ENCODE measurements at places on chromosomes 12 and 14. TPM values are rescaled to one million over a fixed set of nuclear protein-coding genes. Genes with fewer than 3 reads are reported as not detected.

RNASE7 gene
- total RNA-seq, result 0.97 TPM

DNA sequence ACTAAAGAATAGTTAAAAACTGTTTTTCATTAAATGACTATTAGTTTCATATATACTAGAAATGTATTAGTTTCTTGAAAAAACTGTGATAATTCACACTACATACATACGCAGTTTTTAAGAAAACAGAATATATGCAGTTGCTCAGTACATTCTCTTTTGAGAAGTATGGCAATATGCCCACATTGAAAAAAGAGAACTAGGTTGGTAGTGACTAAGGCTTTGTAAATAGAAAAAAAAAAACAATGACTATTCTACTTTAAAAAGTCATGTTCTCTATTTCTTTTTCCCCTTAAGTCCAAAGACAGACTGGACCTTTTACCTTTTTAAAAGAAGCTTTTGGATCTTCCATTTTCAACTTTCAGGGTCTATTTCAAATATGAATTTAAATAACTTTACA is 25.0 kb downstream of the SNX6 start:
- DNase-seq, result no peak

GRCh38 chr12:57355734-57356133 is 75.1 kb downstream of the R3HDM2 start:
- no peak for DNase-seq

GRCh38 chr12:103085541-103085940 is 128.1 kb downstream of the ASCL1 start:
- no peak for DNase-seq

DNA sequence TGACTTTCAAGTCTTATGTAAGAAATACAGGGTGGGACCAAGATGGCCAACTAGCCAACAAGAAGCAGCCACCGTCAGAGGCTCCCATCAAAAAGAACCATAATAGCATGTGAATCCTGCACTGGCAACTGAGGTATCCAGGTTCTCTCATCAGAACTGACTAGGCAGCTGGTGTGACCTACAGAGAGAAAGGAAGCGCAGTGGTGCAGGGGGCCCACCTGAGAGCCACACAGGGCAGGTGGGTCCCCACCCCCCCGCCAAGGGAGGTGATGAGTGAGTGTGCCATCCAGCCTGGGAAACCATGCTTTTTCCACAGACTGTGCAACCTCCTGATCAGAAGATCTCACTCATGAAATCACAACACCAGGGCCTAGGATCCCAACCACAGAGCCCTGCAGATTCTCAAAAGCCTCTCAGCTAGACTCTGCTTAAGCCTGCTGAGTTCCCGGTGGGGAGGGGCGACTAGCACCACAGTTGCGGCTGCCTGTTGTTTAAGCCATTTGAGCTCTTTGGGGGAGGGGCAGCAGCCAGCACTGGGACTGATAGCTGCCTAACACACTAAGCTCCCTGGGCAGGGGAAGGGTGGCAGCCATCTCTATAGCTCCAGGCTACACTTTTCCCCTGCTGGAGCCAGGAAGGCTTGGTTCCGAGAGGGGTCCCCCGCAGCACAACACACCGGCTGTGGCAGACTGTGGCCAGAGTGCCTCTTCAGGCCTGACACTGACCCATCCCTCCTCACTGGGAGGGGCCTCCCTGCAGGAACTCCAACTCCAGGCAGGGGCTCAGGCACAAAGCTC is 75.3 kb downstream of the GARIN6 start:
- DNase-seq, result no peak

PGF gene
- total RNA-seq, result 42.3 TPM

- DNase-seq, result no peak
These were observed 88.1 kb upstream of the CPSF6 start for GRCh38 chr12:69151254-69151764.

- no peak for DNase-seq
These were observed 186.8 kb downstream of the CEP128 start for GRCh38 chr14:80754696-80755095.

DNA sequence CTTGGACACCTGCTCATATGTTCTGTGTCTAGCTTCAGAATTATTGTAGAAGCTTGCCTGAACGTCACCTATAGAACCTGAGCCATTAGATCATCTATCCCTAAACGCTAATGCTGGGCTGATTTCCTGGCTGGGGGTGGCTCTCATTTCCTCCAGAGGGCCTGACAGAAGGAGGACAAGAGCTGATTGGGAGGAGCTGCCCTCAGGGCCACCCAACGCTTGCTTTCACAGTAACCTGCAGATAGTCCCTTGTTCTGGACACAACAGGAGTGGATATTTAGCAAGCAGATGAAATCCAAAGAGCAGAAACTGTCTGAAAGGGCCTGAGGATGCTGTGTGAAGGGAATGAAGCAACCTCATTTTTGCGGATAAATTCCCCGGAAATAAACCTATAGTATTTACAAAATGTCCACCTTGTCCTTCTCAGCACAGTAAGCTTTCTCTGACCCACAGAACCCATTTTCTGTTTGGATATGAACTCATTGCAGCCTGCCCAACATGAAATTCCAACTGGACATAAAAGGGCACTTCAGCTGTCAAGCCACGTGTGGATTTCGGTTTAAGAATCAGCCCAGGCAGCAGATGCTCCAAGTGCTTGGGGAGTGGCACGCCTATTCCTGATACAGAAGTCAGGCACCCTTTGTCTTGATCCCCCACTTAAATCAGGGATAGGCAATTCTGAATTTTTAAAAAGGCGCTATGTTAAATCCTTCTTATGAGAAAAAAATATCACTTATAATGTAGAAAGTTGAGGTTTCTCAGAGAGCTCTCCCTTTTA is 32.8 kb upstream of the TUBA1C start:
- DNase-seq, result no peak

- no peak for DNase-seq
These were observed 30.6 kb downstream of the ITPK1 start for GRCh38 chr14:93084866-93085857.

DNA sequence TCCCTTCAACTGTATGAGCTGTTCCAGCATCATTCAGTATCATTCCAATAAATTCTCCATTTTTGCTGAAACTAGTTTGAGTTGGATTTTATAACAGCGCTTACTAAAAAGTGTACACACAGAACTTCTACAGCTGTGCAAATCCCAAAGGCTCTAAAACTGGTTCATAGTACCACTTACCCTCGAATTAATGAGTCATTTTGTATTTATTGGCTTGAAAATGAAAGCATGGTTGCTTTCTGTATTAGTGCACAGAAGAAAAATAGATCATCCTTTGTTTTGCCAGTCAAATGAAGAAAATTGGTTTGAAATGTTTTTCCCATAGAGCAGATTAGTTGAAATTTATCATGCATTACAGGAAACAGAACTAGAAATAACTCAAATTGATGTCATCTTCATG is 268.3 kb upstream of the CPNE8 start:
- DNase-seq, result no peak

DNA sequence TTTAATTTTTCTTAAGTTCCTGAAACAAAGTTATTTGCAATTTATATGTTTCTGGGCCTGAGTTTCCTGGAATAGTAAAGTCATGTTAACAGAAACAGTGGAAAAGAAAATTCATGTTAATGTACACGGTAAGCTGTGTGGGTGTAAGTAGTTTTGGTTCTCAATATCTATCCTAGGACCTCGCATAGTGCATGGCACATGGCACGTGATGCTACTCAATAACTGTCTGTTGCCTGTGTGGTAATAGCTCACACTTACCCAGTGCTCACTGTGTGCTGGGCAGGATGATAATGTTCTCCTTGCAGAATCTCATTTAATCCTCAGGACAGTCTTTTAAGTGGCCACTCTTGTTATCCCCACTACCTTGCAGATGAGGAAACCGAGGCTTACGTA is 100.7 kb downstream of the DUSP16 start:
- no peak for DNase-seq

- DNase-seq, result no peak
These were observed 32.1 kb downstream of the XRCC3 start for GRCh38 chr14:103683139-103683538.

DNA sequence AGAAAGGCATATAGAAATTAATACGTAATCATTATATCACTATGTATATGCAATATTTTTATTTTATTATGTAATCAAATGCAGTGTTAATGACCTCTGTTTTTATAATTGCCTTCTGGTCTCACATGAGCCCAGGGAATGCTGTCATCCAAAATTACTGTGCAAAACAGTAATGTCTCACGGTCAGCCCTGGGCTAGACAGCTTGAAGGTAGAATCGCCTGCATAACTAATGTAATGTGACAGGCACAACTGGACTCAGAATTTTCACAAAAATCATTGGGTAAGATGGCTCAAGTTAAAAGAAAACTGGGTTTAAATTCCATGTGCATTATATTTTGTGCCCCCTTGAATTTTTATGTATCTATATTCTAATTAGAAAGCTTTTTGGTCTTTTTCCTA is 293.3 kb downstream of the PPFIA2 start:
- DNase-seq, result no peak

DNA sequence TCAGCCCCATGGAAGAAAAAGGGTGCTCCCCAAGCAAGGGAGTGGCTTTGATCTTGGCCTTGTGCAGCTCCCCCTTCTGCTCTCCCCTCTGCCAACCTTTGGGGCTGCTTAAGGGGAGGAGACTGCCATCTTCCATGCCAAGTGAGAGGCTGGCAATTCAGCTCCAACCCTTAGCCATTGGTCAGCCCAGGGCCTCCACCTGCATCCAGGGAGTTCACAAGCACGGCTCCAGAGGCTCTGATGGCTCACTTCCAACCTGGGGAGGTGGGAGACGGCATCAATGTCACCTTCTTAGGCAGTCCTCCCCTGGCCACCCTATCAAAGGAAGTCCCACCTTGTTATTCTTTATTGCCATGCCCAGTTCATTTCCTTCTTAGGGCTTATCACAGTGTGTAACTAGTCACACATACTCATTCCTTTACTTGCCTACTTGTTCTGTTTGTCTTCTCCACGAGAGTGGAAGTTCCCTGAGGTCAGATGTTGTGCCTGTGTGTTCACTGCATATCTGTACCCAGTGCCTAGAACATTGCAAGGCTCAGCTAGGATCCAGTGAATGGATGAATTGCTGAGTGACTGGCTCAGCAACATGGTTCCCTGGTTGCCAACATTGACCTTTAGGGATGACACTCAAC is 5.0 kb downstream of the HDAC7 start:
- no peak for DNase-seq

DNA sequence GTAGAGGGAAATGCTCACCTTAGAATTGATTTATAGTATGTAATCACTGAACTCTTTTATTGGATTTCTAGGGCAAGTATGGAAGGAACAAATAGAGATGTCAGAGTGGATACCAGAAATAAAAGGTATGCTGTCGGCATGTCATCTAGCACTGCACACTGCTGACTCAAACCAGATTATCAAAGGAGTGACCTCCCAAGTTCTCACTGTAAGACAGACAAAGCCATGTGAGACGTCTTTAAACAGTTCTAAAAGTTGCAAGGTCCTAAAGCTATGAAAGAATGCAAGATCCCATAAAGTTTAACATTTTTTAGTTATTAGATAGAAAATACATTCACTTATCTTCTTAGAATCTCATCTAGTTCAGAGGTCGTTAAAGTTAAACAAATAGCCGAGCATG is 70.0 kb upstream of the CPM start:
- DNase-seq, result no peak

DNA sequence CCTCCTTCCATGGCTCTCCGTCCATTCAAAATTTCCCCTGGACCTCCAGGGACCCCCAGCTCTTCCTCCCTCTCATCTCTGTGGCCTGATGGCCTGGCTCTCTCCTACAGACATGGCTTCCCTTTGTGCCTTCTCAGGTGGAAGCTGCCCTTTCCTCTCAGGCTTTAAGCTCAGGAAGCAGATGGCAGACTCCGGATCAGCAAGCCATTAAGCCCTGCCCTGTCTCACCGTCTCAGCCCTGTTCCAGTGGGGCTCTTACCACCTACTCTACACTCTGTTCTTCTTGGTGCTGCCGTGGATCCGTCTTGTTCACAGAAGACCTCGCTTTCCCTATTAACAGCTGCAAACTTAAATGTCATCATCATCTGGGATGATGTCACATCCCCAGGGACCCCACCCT is 33.1 kb downstream of the NPC2 start:
- no peak for DNase-seq

GRCh38 chr14:39015964-39016577 is 87.0 kb downstream of the SEC23A start:
- DNase-seq, result no peak

DNA sequence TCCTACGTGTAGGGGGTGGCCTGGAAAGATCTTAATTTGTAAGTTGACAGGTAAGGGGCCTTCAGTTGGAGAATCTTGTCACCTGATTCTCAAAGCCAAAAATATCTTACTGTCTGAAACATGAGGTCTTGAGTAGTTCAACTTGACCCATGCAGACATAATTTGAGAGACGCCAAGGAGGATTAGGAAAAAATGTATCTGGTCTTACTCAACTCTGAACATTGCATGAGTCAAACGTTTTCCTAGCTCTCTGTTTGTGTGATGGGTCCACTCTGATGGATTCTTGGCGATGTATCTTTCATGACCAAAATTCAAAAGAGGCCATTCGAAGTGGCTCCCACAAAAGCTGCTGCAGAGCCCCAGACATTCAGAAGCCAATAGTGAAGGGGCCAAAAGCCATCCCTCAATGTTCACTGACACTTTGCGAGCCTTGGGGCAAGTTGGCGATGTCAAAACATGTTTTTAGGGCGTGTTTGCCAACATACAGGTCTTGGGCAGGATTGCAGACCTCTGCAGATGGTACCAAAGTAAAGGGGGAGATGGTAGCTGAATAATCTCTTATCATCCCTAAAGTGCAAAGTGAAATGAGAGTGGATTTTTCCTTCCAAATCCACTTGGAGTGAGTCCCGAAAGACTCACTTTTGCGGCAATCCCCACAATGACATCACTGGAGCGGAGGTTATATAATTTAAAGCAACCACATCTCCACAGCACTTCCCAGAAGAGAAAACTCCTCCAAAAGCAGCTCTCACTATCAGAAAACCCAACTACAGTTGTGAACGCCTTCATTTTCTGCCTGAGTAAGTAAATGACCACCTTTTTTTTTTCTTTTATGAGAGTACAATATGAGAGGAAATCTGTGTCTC is at the start of gene BDKRB1:
Gene BDKRB1 (plus strand): TSS at position 710 of the 866 bp plus-strand sequence. CDS start 7,473 bp downstream, outside the sequence.
- no peak for DNase-seq

DNA sequence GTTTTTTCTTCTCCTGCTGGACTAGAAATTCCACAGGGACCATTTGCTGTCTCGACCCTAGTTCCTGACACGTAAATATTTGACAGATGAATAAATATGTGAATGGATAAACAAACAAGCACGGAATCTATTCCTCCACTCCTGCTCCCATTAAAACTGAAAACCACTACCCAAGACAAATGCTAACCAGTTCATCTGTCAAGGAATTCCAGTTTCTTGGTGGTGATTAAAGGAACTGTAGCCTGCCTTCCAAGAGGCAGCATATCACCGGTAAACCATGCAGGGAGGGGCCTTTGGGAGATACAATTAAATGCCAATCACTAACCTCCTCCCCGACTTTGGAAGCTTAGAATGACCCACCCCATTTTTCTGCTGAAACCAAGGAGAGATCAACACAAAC is 95.4 kb downstream of the TTC7B start:
- no peak for DNase-seq

All from esophagus squamous epithelium (tissue), 5 donors.